AG04449 (cell line): ENCODE measurements at places on chromosomes 12 and 14.

GRCh38 chr14:71430678-71431376, 501.4 kb upstream of the RGS6 start:
- no peak for DNase-seq

DNA sequence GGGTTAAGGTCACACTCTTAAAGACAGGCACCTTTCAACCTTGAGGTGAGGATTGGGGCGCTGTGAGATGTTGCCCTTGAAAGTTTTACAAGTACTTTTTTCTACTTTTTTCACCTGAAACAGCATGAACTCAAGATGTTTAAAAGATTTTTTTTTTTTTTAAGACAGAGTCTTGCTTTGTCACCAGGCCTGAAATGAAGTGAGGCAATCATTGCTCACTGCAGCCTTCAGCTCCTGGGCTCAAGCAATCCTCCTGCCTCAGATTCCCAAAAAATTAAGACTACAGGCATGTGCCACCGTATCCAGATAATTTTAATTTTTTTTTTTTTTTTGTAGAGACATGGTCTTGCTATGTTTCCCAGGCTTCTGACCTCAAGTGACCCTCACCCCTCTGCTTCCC, 243.9 kb downstream of the DIO2 start:
- no peak for DNase-seq

DNA sequence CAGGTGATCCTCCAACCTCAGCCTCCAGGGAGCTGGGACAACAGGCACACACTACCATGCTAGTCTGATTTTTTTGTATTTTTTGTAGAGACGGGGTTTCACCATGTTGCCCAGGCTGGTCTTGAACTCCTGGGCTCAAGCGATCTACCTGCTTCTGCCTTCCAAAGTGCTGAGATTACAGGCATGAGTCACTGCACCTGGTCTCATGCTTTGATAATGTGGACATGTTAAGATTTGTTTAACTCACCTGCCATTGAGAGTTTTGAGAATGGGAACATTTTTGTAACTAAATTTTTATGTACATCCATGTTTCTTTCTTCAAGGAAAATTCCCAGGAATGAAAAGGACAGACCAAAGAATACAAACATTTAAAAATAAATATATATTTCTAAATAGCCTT, 121.2 kb downstream of the MIPOL1 start:
- no peak for DNase-seq

DNA sequence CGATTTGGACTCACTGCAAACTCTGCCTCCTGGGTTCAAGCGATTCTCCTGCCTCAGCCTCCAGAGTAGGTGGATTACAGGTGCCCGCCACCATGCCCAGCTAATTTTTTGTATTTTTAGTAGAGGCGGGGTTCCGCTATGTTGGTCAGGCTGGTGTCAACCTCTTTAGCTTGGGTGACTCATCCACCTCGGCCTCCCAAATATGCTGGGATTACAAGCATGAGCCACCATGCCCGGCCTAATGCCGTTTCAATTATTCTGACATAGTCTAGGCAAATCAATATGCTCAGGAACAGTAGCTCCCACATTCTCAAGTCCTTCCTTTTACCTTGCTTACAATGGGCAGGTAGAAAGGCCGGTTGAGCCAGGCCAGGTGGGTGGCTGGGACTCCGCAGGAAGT, 82.0 kb upstream of the EEA1 start:
- no peak for DNase-seq

GRCh38 chr12:105235281-105235731, 668 bp downstream of the APPL2 start:
- no peak for DNase-seq

DNA sequence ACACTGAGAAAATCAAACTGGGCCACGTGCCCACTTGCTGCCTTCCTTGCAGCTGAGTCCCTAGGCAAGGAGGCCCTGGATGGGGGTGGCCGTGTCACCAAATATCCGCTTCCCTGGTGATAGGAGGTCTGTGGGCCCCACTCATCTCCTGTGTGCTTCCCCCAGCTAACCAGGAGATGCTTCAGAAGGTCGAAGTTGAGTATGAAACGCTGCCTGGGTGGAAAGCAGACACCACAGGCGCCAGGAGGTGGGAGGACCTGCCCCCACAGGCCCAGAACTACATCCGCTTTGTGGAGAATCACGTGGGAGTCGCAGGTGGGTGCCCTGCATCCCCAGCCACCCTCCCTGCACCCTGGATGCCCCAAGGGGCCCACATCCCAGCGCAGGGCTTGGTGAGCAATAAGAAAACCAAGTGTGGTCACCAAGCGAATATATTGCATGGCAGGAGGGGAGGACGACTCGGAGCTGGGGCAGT, 6.8 kb upstream of the SIVA1 start:
- no peak for DNase-seq

- no peak for DNase-seq
These were observed 331.7 kb downstream of the SOX5 start for GRCh38 chr12:23617749-23618148.

DNA sequence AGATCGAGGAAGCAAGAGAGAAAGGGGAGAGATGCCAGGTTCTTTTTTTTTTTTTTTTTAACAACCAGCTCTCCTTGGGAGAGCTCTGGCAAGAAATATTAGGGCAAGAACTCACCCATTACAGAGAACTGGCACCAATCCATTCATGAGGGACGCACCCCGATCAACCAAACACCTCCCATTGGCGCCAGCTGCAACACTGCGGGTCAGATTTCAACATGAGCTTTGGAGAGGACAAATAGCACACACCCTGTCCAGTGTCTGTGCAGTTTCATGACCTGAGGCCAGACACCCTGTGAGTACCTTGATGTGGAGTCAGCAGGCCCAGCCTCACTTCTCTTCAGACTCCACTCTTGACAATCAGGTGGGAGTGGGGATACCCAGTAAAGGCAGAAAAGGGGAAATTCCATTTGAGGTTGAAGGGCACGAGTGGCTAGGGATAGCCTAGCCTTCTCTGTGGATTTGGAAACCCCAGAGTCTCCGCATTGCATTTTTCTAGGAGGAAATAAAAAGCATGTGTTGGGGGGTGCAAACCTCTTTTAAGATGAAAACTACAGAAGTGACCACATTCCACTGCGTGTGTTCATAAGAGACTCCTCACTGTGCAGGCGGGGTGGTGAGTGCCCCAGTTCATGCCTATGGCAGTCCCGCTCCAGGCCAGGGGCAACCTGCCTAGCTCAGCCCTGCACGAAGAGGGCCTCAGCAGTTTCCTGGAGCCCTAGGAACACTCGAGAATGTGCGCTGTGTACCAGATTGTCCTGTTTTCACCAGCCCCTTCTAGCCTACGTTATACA, 42.4 kb upstream of the GPATCH2L start:
- DNase-seq: no peak

DNA sequence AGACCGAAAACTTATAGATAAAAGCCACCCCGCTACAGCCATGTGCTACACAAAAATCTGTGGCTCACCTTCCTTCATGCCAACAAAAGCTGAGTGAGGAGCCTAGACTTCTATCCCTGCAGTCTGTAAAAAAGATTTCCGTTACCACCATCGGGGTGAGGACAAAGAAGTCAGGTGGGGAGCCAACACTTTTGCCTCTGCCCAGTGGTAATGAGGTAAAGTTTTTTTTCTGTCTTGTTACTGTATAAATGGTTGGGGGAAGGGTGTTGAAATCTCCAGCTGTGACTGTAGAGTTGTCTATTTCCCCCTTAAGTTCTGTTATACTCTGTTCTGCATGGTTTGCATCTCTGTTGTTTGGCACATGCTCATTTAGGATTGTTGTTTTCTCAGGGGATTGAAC, 707.8 kb downstream of the FLRT2 start:
- DNase-seq: no peak

GRCh38 chr12:58513852-58514251, 406.5 kb downstream of the LRIG3 start:
- DNase-seq: no peak

DNA sequence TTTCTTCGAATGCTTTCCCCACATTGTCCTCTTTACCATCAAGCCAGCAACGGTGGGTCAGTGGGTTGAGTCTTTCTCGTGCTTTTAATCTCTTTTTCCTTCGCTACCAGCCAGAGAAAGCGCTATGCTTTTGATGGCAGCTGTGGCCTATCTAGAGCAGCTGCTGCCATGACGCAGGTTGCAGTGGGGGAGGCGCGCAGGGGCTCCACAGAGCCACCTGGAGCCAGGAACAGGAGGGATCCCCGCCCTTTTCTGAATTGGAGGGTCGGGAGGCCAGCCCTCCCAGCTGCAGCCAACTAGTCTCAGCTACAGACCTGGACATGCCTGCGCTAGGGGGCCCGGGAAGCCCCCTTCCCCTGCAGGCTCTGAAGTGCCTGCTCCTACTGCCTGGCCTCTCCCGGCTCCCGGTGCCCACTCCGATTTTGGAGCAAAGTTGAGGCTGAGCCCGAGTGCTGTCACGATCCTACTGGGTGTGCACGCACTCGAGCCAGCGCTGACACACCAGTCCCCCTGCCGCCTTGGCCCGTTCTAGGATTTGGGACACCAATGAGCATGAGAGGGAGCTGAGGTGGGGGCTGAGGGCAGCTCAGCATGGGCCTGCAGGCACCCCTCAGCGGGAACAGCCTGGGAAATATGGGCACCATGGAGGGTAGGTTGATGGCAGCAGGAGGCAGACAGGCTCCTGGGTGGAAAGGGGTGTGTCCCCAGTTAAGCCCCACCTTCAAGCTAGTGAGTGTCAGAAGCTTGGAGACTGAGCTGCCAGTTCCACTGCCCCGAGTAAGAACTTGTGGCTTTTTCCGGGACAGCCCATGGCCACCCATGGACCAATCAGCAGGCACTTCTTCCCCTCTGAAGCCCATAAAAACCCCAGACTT, 784.2 kb downstream of the SLC6A15 start:
- no peak for DNase-seq

GRCh38 chr12:14731821-14732220, 35.4 kb upstream of the GUCY2C start:
- no peak for DNase-seq

- DNase-seq: no peak
These were observed 598 bp downstream of the KDM2B start for GRCh38 chr12:121579981-121580868.

GRCh38 chr12:14961466-14962152, at the start of gene ARHGDIB:
Gene ARHGDIB (minus strand): TSS chr12:14961601. CDS start chr12:14950712, 10,889 bp downstream.
- no peak for DNase-seq

DNA sequence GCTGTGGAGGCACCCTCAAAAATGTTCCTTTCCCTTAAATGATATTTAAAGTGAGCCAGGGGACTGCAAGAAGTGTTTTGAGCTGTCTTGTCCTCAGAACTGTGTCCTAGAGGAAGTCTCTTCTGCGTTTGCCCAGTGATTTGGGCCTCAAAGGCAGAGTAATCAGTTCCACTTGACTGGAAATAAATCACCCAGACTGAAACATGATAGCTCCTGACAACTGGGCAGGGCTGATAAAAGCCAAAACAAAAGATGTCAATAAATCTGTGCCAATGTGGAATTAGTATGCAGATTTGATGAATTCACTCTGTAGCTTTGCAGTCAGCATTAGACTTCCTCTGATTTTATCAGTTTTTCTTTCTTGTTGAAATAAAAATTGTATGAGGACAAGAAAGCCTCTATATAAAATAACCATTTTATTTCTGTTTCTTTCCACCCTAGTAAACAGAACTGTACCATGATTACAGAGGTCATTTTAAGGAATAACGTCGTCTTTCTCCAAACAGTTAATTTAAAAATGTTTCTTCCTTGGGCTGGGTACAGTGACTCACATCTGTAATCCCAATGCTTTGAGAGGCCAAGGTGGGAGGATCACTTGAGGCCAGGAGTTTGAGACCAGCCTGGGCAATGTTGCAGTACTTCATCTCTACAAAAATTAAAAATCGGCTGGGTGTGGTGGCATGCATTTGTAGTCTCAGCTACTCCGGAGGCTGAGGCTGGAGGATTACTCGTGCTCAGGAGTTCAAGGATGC, 180.8 kb downstream of the ERC1 start:
- no peak for DNase-seq

- DNase-seq: no peak
These were observed 303.5 kb upstream of the NPAS3 start for GRCh38 chr14:32635061-32635719.

DNA sequence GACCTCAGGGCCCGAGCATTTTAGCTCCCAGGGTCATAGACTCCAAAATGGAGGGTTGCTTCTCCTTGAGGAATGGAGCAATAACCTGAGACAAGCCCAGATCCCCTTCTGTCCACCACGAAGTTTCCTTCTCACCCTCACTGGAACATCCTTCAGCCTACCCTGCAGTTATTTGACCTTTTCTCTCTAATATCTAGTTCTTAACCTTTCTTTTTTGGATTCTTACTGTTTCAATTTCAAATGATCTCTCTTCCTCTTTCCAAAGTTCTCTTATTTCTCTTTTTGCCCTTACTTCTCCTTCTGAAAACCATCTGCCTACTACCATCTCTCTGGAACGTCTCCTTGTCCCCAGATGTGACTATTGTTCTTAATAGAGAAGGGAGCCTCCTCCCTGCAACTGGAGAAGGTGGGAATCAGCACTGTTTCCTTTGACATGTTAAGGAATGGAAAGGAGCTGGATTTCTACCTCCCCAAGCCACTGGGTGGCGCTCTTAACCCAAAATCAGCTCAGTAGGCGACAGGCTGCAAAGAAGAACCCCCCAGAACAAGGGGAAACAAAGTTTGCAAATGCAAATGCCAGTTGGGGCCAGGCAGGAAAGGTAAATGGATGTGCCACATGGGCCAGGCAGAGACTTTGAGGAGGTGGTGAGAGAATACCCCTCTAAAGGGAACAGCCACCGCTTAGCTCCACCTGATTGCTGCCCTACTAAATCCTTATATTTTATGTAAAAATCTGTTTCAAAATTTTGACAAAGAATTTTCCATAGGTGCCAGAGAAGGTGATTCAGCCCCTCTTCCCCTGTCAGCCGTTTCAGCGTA, 22.4 kb upstream of the PDE1B start:
- no peak for DNase-seq

DNA sequence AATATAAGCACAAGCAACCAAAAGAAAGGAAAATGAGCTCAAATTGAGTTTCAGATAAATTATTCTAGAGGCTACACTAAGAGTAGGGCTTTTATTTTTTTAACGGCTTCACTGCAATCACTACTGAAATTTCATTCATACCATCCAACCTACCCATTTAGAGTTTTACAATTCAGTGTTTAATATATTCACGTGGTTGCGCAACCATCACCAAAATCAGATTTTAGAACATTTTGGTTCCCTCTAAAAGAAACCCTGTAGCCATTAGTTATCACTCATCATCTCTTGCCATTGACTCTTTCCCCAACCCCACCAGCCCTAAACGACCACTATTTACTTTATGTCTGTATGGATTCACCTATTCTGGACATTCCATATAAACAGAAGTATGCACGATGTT, 401.5 kb downstream of the MDGA2 start:
- DNase-seq: no peak

- DNase-seq: no peak
These were observed 110.0 kb downstream of the CCDC60 start for GRCh38 chr12:119444462-119445044.

DNA sequence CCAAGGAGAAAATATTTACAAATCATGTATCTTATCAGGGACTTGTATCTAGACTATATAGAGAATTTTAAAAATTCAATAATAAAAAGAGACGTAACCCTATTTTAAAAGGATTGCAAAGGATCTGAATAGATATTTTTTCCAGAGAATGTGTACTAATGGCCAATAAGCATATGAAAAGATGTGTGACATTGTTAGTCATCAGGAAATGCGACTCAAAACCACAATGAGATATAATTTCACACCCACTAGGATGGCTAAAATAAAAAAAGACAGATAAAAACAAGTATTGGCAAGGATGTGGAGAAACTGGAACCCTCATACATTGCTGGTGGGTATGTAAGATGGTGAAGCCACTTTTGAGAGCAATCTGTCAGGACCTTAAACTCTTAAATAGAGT, 141.9 kb upstream of the BMP4 start:
- DNase-seq: no peak

- no peak for DNase-seq
These were observed 18.3 kb upstream of the PLEKHH1 start for GRCh38 chr14:67514650-67515385.

- no peak for DNase-seq
These were observed 3.6 kb upstream of the KRAS start for GRCh38 chr12:25254271-25254880.
